ENCODE measurements at places on chromosomes 3 and 15. TPM values are rescaled to one million over a fixed set of nuclear protein-coding genes. Genes with fewer than 3 reads are reported as not detected.

DNA sequence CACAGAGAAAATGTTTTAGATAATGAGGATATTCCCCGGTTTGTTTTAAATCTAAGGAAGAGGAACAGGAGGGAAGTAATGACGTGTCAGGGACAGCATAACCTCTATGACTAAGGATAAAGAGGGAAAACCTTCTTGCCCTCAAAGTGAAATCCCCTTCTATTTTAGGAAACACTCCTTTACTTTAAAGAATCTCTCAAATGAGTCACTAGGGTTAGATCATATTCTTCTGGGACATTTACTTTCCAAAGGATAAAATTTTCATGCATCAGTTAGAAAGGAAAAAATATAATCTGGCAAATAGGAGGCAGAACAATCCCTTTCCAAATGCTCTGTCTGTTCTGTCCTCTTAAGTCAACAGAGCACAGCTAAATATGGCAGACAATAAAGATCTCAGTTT is 43.2 kb upstream of the UBE2E2 start:
- H3K27ac ChIP-seq = no peak overlapping the region
- H3K4me1 ChIP-seq = peaks cover 4% of the 10 kb centered on the region
- H3K4me3 ChIP-seq = no peak overlapping the region

DNA sequence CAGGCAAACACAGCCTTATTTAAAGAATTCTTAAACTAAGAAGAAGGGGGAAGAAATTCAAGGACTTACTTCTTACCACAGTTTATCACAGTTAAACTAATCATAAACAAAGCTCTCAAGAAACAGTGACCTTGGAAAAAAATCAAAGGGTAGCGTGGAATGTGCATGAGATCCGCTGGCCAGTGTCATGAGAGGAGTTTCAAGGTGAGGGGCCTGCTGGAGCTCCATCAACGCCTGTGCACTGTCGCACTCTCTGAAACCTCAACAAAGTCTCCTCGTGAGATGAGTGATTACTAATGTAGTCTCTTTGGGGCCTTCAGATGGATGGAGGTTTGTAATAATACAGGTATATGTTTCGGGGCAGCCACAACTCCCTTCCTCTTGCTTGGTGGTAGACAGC is 28.4 kb upstream of the PRICKLE2 start:
- no peaks in the 10 kb centered on the region for H3K36me3 ChIP-seq
- no peak overlapping the region for H3K4me3 ChIP-seq
- H3K27ac ChIP-seq = no peak overlapping the region
- H3K27me3 ChIP-seq = peaks cover 5% of the 10 kb centered on the region
- no peak for DNase-seq

DNA sequence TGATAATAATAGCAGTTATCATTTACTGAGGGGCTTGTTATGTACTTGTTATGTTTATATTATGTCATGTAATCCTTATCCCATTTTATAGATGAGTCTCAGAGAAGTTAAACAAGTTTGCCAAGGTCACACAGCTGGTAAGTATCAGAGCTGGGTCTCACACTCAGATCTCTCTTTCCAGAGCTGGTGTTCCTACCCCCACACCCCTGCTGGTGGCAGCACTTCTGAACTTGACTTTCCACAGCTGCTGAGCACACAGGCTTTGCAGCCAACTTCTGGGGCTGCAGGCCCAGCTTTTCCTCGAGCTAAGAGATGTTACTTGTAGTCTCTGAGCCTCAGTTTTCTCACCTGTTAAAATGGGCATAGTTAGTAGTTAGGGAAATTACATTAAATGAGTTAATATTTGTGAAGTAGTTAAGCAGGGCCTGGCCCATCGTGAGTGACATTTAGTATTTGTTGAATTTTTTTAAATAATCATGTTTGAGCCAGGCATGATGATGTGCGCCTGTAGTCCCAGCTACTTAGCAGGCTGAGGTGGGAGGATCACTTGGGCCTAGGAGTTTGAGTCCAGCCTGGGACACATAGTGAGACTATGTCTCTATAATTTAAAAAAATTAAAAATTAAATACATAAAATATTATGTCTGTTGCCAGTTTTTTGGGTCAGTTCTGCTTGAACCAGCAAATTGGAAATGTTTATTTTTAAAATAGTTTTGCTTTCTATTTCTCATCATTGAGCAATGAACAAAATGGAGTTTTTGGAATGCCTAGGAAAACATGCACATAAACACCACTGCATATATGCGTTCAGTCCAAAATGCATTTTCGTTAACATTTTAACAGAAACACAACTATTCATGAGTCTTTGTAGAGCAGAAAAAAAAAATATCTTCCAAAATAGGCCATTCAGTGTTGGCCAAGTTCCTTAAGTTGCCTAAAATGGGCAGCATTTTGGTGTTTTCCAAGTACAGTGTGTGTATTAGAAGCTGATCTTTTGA is 87.3 kb downstream of the SMAD6 start:
- H3K27me3 ChIP-seq = no peaks in the 10 kb centered on the region
- peak; percentile 23 for DNase-seq
- no peaks in the 10 kb centered on the region for H3K4me1 ChIP-seq
- H3K27ac ChIP-seq = no peak overlapping the region
- no peak overlapping the region for H3K4me3 ChIP-seq
- H3K36me3 ChIP-seq = no peaks in the 10 kb centered on the region

DNA sequence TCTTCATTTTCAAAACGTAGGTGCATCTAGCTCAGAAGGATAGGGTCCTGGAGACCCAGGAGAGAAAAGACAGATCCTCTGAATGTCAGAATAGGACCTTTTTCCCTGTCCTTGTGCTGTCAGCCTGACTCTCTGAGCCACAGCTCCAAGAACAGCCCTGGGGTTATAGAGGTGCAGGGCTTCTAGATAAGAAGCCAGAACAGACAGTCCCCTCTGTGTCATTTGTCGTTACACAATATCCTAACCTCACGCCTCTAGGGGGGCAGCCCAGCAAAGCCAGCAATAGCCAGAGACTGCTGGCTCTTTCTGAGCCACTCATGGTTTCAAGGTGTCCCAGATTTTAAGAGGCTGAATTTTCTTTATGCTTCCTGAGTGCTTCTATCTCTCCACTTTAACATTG is 153.2 kb upstream of the THBS1 start:
- no peak overlapping the region for H3K27ac ChIP-seq
- H3K4me3 ChIP-seq = no peak overlapping the region
- H3K36me3 ChIP-seq = no peaks in the 10 kb centered on the region
- peak; percentile 12 for DNase-seq
- H3K27me3 ChIP-seq = peaks cover 25% of the 10 kb centered on the region
- H3K4me1 ChIP-seq = peaks cover 40% of the 10 kb centered on the region

- H3K36me3 ChIP-seq = no peaks in the 10 kb centered on the region
- no peak overlapping the region for H3K27ac ChIP-seq
- peaks cover 24% of the 10 kb centered on the region for H3K4me1 ChIP-seq
- no peak overlapping the region for H3K4me3 ChIP-seq
- DNase-seq = no peak
Observed at GRCh38 chr3:107578091-107578490, 55.3 kb downstream of the BBX start.

Gene UCN2
- not detected for total RNA-seq

DNA sequence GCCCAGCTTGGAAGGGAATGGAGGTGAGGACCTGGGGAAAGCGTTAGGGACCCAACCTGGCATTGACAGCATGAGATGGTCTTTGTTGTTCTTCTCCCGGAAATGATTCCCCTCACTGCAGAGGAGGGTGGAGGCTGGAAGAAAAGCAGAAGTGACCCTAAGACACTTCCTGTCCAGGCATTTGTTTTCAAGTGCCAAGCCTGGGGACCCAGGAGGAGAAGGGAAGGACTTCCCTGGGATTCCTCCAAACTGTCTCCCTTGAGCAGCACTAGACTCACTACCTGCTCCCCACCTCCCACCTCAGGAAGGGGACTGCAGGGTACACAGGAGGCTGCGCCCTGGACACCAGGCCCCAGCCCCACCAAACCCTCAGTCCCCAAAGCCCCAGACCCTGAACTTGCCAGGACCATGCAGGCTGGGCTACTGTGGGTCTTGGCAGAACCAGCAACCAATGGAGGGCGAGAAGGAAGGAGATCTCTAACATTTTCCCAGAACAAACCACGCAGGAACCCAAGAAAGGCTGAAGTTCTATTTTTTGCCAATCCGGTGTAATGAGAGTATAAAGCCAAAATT is 9.8 kb upstream of the VIPR1 start:
- no peak overlapping the region for H3K27ac ChIP-seq
- H3K36me3 ChIP-seq = no peaks in the 10 kb centered on the region
- no peaks in the 10 kb centered on the region for H3K4me1 ChIP-seq
- no peak overlapping the region for H3K4me3 ChIP-seq

Gene NEK11
- total RNA-seq = 1.2 TPM

GRCh38 chr3:194351080-194351672 is at the start of gene CPN2:
Gene CPN2 (minus strand): TSS chr3:194351328. CDS start chr3:194342702, 8,626 bp downstream.
- no peaks in the 10 kb centered on the region for H3K4me1 ChIP-seq
- H3K4me3 ChIP-seq = no peak within 1 kb of the TSS
- DNase-seq = no peak
- no peak within 1 kb of the TSS for H3K27ac ChIP-seq
- no peaks in the 10 kb centered on the region for H3K27me3 ChIP-seq
- H3K36me3 ChIP-seq = no peaks in the 10 kb centered on the region

- DNase-seq = no peak
- no peaks in the 10 kb centered on the region for H3K36me3 ChIP-seq
- no peak overlapping the region for H3K4me3 ChIP-seq
- H3K27me3 ChIP-seq = no peaks in the 10 kb centered on the region
- no peak overlapping the region for H3K27ac ChIP-seq
Observed at GRCh38 chr3:159616234-159616825, 372.3 kb upstream of the IL12A start.

Gene ADGRG7
- 24.7 TPM for total RNA-seq

Gene CCR8
- 0.56 TPM for total RNA-seq

Gene KNG1
- not detected for total RNA-seq
